ENCODE measurements at places on chromosomes 16 and 17.

DNA sequence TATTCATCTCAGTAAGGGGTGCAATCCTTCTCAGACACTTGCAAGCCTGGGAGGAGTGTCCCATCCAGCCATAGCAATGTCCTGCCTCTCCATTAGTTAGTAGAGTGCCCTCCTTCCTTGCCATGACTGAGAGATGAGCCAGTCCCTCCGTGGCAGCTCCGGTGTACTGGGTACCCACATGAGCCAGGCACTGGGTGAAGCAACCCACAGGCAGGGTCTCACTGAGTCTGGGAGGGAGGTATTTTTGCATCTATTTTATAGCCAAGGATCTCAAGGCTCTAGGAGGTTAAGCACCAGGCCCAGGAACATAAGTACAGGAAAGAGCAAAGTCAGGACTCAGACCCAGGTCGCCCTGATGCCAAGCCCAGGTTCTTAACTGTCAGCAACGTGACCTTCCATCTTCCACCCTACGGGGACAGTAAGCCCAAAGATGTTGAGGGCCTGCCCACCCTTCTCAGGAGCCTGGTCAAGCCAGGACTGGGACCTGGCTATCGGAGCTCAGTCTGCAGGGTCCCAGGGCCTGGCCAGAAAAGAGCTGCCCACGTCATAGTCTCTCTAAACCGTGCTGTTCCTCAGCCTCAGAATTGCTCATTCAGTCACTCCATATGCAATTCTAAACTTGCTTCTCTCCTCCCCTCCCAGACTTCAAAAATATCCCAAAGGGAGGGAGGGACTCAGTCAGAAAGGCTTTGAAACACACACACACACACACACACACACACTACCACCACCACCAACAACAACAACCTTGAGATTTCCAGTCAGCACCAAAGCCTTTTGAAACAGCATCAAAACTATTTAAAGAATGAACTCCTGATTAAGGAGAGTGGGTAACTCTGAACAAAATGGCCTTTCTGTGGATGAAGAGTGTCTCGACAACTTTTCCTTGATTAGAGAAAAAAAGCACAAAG lies 16.6 kb downstream of the NOS2 start:
- no peak for DNase-seq

- DNase-seq: no peak
Measured at GRCh38 chr16:86918637-86919036, 340.3 kb downstream of the FOXL1 start.

- DNase-seq: peak; percentile 32
Measured at GRCh38 chr17:4249452-4250029, 14.2 kb downstream of the ANKFY1 start.

DNA sequence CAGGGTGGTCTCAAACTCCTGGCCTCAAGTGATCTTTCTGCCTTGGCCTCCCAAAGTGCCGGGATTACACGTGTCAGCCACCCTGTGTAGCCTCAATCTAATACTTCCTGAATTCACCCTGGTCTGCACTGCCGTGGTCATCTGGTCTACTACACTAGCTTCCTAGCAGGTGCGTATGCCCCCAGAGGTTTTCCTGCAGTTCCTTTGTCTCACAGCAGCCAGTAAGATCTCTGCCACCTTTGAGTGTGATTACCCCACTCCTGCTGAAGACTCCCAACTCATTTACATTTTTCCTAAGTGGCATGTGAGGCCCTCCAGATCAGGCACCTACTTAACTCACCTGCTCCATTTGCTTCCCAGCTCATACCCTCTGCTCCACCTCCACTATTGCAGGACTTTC lies 5.1 kb upstream of the DDX19A start:
- no peak for DNase-seq

DNA sequence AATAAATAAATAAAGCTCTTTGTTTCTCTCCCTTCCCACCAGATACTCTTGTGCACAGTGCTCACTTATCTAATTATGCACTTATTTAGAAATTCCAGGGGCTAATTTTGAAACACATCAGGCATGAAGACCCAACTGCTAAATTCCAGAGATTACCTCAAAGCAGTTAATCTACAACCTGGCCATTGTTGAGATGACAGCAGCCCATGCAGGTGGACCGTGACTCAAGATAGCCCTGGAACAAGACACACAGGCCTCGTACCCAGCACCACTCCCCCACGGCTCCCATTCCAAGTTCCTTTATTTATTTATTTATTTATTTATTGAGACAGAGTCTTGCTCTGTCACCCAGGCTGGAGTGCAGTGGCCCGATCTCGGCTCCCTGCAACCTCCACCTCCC lies 60.1 kb upstream of the NPEPPS start:
- no peak for DNase-seq

- DNase-seq: no peak
Measured at GRCh38 chr17:7852262-7852670, 2.6 kb upstream of the TMEM88 start.

DNA sequence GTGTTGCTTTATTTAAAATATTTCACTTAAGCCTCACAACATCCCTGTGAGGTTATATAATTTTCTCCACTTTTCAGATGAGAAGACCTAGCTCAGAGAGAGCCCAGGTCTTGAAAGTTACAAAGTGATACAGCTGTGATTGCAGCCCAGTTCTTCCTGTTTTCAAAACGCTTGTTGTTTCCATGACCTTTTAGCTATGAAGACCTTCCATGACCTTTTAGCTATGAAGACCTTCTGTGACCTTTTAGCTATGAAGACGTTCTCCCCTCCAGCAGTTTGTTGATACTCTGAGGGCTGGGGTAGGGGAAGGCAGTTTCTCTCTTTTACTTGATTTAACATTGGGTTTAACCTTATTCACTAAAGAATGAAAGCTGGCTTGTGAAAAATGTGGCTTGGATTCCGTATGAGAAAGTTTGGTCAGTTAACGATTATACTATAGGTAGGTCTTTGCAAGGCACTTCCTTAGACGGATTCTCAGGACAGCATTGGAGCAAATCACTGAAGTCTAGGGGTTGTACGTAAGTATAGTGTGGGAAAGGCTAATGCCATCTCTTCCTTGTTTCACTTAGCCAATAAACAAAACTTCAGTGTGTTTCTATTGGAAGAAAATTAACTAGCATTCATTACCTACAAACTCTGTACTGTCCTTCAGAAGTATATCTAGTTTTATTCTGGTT lies 20.7 kb downstream of the PHKB start:
- DNase-seq: no peak

DNA sequence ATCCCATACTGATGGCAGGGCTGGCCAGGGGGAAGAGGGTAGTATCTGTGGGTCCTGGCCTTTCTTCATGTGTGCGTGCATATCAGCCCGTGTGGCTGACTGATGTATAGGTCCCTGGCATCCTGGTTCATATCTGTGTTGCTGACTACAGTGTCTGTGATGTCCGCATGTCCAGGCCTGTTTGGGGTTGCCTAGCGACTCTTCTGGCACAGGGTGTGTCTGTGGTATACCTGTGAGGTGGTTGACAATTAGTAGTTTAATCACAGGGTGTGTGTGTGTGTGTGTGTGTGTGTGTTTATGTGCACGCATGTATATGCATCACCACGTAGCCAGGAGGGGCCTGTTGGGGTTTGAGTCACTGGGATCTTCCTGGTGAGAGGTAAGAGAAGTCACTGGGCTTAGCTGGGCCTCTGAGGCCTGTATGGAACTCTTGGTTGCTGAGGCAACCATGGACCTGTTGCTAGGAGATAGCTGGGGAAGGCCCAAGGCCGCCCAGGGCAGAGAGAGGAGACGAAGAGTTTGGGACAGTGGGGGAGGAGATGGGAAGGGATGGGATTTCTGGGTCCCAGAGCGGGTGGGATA lies 603 bp upstream of the TMEM95 start:
- peak; percentile 100 for DNase-seq

DNA sequence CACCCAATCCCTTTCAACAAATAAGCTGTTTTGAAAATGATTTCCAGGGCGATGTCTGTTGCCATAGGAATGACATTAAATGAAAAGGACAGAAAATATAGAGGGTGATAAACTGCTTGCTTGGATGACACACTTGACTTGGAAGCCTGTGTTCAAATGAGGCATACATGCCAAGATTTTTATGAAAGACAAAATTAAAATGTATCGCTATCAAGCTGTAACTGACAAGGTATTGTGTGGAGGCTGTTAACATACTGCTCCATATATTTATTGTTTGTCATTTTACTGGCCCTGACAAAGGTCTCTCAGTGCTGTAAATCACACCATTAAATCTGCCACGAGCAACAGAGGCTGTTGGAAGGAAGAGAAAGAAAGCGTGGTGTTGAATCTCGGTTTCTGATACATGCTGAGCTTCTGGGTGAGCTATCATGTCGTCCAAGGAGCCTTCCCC lies 456.2 kb upstream of the SALL1 start:
- no peak for DNase-seq

DNA sequence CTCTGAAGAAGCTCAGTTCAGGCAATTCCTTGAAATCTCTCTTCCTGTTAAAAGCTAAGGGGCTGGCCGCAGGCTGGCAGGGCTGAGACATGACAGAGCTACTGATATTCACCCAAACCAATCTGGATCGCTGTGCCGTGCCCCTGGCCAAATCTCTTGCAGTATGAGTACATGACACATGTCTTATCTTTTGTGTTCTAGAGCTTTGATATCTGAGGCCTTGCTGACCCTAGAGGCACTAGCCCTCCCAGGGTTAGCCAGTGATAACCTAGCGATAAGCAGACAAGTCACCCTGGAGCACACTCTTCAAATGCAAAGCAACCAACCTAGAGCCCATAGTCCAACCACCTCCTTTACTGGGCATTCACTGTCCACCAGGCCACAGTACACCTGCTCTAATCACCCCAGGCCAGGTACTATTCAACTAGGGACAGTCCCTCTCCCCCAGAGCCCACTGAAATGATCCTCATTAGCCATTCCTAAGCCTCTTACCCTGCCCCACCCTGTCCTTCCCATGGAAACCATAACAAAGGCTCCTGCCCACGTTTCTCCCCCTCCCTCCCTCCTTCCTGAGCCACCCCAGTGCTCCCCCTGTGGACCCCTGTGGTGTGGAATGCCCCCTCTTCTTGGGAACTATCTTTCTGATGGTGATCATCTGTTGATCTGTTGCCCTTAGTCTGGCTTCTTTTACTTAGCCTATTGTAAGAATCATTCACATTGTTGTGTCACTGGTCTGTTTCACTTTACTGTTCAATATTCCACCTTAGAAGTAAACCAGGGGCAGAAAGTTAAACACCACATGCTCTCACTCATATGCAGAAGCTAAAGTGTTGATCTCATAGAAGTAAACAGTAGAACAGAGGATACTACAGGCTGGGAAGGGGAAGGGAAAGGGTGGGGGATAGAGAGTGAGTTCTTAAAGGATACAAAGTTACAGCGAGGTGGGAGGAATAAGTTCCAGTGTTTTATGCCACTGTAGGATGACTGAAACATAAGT lies 52.5 kb downstream of the TEKT5 start:
- no peak for DNase-seq

GRCh38 chr16:75203096-75203495 lies 3.9 kb downstream of the CTRB2 start:
- DNase-seq: no peak

- DNase-seq: no peak
Measured at GRCh38 chr16:75053791-75054555, 55.1 kb downstream of the ZNRF1 start.

DNA sequence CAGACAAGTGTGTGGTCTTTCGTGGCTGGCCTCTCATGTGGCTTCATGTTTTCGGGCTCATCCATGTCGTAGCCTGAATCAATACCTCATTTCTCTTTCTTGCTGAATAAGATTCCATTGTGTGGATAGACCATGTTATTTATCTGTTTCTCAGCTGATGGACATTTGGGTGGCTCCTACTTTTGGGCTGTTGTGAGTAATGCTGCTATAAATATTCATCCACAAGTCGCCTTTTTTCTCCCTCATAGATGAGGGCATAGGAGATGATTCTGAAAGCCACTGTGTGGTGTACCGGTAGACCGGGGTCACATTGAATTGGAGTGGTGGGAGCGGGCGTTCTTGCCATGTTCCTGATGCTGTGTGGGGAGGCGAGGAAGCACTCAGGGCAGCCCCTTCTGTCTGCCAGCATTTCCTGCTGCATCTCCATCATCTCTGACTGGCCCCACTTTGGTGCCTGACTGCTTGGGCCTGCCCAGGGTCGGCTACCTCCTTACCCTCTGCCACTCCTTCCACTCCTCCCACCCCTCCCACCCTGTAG lies 40.1 kb downstream of the PRMT7 start:
- DNase-seq: no peak

- no peak for DNase-seq
Measured at GRCh38 chr17:44362949-44363612, 572 bp downstream of the FAM171A2 start.

DNA sequence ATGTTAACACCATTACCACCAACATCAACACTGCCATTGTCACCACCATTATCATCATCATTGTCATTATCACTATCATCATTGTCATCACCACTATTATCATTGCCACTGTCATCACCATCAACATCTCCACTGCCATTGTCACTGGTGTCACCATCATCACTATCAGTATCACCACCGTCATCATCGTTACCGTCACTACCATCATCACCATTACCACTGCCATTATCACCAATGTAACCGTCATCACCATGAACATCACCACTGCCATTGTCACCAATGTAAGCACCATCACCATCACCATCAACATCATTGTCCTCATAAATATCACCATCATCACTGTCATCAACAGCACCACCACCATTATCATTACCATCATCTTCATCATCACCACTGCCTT lies 633.2 kb upstream of the EEF2KMT start:
- no peak for DNase-seq

- DNase-seq: peak; percentile 75
Measured at GRCh38 chr17:75896415-75897159, at the start of gene TRIM65. Gene TRIM65, minus strand, starts transcription at chr17:75896951. Its CDS starts 14 bp downstream, at chr17:75896937.

DNA sequence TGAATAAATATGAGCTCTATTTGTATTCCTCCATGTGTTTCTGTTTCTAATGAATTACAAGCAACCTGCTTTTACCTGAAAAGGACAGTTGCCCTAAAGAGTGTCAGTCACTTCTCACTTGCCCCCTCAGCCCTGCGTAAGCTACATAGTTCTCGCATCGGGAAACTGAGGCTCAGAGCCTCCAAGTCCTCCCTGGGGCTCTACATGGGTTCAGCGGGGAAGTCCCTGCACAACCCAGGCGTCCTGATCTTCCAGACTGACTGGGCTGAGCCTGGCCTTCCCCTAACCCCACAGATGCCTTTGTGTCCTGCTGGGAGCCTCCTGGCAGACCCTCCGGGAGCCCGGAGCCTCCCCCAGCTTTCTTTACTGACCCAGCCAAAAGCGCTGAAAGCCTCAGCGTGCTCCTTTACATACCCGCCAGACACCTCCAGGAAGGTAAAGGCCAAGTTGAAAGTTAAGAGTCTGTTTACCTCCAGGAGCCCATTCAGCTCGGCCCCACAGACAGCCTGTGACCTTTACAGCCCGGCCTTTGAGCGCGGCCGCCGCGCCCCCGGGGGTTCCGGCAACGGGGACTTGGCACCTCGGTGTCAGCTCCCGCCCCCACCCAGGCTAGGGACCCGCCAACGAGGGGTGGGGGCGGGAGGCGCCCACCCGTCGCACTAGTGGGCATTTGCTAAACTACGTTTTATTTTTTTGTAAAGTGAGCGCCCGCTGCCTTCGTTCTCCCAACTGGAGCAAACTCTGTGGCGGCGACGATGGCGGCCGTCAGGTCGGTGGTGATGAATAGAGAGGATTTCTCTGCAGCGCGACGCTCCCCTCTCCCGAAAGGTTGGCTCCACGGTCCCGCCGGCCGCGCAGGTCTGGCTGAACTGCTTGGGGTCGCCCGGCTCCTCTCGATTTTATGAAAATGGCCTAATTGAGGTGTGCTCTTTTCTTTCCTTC lies 4.4 kb upstream of the HOXB13 start:
- DNase-seq: no peak

All from mammary epithelial cell (primary cell).